NCI-H524 (cell line): ENCODE measurements at places on chromosomes 1 and 21.
A peak's percentile ranks its signal among the peaks of the same experiment; 100 is the strongest.

- DNase-seq = no peak
Observed at GRCh38 chr1:208921259-208921658, 662.3 kb upstream of the CAMK1G start.

DNA sequence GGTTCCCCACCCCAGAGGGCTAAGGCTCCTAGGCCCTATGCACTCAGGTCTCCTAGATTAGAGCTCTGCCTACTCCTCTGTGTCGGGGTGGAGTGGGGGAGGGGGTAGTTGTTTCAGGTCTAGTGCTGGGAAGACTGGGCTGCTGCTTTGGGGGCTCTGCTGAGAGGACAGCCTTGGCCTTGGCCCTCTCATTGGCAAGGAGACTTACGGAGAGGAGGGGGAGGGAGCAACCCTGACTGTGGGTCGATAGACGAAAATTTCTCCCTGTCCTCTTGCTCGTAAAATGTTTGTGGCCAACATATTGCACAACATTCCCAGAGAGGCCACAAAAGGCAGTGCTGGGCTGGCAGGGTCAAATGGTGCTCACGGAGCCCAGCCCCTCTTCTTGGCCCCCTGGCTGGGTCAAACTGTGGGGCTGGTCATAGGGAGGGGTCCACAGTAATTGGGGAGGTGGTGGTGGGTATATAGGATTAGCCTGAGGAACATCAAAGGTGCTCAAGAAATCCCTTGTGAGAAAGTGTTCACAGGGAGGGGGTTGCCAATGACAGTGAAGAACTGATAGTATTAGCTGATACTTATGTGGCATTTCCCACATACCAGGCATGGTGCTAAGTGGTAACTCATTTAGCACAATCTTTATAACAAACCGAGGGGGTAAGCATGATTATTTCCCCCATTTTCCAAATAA is 8.5 kb upstream of the DMBX1 start:
- no peak for DNase-seq

GRCh38 chr1:109266965-109267364 is 16.0 kb downstream of the PSRC1 start:
- no peak for DNase-seq

DNA sequence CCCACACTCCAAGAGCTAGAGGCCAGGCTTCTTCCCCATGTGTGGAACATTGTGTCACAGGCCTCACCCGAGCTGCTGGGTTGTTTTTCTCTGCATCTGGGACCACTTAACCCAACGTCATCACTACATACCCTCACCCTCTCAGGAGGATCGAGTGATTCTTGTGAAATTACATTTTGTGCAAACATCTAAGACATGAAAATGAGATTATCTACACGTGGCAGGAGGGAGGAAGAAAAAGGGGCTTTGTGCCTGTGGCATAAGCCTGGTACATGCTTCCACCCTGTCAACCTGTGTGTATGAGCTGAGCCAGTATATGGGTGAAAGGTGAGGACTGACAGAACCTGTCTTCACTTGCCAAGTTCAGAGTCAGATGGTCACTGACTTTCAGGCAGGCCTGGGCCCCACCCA is 1.6 kb downstream of the CPT2 start:
- DNase-seq = no peak

DNA sequence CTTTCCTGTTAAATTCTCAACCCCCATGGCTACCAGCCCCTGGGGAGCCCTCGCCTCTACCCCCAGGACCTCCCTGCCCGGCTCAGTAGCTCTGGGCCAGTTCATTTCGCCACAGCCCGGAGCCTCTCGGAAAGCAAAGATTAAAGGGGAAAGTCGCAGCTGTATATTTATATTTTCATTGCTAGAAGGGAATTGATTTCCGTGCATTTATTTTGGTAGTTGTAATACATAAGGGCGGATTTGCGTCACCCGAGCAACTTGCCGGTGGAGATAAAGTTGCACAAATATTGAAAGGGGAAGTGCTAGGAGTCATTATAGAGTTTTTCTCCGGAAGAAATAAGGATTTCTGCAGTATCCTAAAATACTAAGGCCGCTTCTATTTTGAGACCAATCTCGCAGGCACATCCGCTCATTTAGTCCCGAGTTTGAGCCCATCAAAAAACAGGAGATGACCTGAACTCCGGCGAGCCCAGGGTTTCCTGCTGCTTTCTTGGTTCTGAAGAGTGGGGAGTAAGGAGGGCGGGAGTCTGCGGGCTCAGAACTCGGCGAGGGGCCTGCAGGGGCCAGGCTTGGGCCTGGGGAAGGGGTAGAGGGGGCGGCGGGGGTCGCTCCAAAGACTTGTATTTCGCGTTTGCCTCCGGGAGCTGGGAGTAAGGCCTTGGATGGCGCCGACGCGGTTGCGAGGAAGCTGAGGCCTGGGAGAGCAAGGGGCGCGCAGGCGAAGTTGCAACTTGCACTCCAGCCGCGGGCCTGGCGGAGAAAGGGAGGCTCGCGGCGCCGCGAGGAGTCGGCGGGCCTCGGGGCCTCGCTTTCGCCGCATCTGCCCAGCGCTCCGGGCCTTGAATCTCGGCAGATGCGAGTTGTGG is 2.5 kb upstream of the HLX start:
- no peak for DNase-seq

- peak; percentile 39 for DNase-seq
Observed at GRCh38 chr1:223030871-223031400, 112.1 kb downstream of the TLR5 start.

DNA sequence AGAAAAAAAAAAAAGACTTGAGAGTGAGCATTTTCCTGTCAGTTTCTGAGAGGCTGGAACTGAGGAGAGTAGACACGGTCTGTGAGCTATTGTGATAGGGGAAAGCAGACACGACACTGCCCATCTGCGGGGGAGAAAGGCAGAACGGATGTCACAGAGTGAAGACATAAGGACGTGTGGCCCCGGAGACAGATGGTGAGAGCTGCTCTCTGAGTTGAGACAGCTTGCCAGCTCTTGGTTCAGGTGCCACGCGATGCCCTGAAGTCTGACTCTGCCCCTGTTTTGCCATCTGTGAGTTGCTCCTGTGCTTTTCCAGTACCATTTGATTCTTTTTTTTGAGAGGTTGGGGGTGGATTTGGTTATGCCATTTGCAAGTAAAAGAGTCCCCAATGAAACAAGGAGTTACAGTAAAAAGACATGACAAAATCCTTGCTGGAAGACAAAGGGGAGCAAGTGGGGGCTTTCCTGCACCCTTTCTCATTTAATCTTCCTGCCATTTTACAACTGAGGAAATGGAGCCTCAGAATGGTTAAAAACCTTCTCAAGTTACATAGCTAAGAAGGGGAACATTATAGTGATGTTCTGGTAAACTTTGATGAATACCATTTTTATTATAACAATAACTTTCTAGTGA is 128.9 kb upstream of the DNAH14 start:
- peak; percentile 98 for DNase-seq

- no peak for DNase-seq
Observed at GRCh38 chr21:28805885-28806284, 186.8 kb downstream of the LTN1 start.

DNA sequence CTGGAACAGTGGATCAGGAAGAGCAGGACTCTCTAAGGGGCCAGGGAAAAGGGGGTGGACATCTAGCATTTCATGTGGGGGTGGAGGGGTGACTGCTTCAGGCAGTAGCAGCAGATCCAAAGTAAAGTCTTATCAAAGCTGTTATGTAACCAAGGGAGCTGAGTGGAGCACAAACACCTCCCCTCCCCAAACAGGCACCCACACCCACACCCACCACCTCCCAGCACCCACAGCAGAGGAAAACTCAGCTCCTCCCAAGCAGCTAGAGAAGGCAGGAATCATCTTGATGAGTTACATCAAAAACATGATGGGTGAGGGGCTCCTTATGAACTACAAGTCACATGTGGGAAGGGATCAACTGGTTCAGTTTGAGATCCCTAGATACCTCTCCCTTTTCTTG is 6.0 kb downstream of the DLGAP3 start:
- DNase-seq = no peak

DNA sequence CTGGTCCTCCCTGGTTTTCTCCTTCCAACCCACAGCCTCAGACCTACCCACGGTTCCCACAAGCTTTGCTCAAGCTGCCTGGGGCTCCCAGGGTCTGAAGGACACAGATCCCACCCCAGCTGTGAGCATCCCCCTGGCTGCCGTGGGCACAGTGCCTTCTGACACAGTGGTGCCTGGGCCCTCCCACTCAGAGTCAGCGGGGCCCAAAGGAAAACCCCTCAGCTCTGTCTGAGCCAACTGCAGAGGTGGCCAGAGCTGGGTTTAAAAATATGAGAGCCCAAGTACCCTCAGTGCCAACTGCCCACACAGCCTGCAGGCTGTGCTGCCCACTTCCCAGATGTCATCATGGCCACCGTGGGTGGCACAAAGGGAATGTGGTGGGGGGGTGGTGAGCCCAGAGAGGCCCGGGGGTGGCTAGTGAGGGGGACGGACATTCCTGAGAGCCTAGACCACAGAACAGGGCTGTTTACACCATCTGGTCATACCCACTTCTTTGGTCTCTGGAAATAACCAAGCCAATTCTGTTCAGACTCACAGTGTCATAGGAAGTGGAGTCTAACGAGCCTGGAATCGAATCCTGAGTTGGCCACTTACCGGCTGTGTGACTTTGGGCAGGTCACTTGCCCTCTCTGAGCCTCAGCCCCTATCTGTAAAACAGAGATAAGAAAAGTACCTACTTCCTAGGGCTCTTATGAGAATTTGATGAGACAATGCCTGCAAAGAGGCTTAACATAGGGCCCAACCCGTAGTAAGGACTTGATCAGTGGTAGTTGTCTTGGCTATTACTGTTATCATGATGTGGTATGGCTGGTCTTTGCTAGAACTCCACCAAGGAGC is 85.5 kb downstream of the CAMK2N1 start:
- DNase-seq = no peak
